Sciatic nerve (tissue), 2 donors: ENCODE measurements at places on chromosomes 3 and 15.
A peak's percentile ranks its signal among the peaks of the same experiment; 100 is the strongest.

GRCh38 chr3:127485396-127486170, 105.0 kb downstream of the TPRA1 start:
- DNase-seq: peak; percentile 23

GRCh38 chr3:194588741-194589140, 44.5 kb downstream of the TMEM44 start:
- no peak for DNase-seq

DNA sequence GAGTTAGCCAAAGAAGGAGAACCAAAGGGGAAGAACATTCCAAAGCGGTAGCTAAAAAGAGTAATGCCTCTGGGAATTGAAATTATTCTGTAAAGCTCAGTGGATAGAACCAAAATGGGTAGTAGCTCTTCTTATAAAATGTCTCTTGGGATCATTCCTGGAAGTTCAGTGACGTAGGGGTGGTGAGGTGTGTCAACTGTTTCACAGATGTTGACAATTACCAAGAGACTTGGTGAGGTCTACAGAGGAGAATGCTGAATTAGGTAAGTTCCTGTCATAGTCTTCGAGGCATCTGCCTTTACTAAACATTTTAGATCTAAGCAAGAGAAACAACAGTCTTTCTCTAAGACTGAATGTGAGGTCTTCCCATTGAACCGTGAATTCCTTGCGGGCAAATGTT, 67.8 kb downstream of the TPRG1 start:
- DNase-seq: no peak

GRCh38 chr3:131608741-131609140, 106.0 kb upstream of the MRPL3 start:
- DNase-seq: no peak

DNA sequence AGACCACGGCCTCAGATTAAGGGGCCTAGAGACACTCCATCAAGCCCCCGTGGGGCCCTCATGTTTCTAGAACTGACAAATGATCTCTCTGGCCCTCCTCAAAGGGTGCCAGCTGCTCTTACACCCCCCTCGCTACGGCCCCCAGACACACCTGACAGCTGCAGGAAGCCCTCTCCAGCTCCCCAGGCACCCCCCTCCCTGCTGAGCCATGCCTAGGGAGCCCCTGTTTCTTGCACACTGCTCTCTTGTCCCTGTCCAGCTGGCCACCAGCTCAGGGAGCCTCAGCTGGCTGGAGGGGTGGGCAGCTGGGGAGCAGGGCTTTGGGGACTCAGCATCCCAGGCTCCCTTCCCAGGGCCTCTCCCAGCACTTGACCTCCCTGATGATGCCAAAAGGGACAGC, 14.8 kb downstream of the TNK2 start:
- no peak for DNase-seq

DNA sequence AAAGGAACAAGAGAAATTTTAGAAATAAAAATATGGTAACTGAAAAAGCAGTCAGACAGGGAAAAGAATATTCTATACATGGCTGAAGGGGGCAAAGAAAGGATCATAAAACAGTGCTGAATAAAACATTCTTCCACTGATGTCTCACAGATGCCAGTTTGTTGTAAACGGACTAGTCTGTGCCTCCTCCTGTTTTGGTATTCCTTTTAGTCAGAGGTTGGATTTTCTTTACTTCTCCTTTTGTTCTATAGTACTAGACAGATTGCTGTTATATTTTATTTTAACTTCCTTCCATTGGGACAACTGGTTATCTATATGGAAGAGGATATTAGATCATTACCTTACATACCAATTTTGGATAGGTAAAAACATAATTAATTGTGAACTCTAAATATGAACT, 16.0 kb upstream of the GNB5 start:
- DNase-seq: no peak

DNA sequence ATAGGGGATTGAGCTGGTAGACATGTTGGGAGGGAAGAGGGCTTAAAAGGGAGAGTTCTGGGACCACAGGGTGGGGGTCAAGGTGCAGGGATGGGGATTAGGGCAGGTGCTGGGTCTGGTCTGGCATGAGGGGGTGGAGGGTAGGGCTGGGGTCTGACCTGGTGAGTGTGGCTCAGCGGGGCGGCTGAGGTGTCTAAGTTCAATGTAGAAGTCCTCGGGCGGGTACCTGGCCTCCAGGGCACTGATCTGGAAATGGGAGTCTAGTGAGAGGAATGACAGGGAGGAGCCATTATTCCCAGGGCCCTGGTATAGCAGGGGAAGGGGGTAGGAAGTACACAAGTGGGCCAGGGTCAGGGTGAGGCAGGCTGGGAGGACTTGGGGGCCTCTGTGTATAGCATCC, 39.6 kb downstream of the RAB11A start:
- DNase-seq: no peak

DNA sequence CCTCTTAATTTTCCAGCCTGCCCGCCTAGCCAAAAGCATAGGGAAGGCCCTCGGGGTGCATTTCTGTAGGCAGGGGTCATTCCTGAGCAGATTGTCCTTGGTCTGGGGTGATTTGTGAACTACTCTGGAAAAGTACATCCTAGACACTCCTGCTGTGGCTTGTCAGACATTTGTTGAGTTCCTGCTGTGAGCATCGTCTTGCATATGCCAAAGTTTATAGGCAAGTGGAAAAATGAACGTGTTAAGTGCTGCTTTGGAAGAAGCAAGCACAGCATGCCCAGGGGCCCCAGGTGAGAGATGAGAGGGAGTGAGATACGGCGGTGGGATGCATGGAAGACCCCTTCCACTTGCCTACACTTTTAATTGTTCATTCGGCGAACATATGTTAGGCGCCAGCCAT, 237.7 kb upstream of the ST8SIA2 start:
- DNase-seq: no peak

- no peak for DNase-seq
Measured at GRCh38 chr15:77500989-77501388, 80.3 kb downstream of the HMG20A start.

GRCh38 chr15:70625438-70625837, 137.9 kb downstream of the UACA start:
- DNase-seq: no peak

DNA sequence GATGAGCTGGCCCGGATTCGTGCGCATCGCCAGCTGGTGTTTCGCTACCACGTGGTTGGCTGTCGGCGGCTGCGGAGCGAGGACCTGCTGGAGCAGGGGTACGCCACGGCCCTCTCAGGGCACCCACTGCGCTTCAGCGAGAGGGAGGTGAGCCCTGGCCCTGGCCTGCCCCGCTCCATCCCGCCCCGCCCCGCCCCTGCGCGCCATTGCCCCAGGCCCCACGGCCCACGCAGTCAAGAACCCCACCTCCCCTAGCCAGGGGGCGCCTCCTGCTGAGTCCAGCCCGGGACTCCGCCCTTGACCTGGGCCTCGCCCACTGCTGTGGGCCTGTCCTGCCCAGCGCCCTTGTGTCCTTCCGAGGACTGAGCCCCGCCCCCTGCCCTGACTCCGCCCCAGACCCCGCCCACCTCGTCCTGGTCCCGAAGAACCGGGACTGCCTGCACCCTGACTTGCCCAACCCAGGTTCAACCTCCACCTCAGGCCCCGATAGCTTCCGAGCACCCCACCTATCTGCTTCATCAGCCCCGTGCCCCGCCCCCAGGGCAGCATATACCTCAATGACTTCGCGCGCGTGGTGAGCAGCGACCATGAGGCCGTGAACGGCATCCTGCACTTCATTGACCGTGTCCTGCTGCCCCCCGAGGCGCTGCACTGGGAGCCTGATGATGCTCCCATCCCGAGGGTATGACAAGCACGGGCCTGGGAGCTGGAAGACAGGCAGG, 14.8 kb downstream of the NT5DC2 start:
- DNase-seq: peak; percentile 82

DNA sequence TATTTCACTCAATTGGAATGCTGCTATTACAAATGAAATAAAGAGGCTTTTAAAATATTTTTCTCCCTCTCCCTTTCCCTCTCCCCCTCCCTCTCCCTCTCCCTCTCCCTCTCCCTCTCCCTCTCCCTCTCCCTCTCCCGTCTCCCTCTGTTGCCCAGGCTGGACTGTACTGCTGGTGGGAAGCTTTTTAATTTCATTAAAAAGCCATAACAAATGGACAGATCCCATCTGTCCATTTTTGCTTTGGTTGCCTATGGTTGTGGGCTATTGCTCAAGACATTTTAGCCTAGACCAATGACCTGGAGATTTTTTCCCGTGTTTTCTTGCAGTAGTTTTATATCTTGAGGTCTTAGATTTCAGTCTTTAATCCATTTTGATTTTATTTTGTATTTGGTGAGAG, 107.2 kb upstream of the LRRC3B start:
- DNase-seq: no peak

DNA sequence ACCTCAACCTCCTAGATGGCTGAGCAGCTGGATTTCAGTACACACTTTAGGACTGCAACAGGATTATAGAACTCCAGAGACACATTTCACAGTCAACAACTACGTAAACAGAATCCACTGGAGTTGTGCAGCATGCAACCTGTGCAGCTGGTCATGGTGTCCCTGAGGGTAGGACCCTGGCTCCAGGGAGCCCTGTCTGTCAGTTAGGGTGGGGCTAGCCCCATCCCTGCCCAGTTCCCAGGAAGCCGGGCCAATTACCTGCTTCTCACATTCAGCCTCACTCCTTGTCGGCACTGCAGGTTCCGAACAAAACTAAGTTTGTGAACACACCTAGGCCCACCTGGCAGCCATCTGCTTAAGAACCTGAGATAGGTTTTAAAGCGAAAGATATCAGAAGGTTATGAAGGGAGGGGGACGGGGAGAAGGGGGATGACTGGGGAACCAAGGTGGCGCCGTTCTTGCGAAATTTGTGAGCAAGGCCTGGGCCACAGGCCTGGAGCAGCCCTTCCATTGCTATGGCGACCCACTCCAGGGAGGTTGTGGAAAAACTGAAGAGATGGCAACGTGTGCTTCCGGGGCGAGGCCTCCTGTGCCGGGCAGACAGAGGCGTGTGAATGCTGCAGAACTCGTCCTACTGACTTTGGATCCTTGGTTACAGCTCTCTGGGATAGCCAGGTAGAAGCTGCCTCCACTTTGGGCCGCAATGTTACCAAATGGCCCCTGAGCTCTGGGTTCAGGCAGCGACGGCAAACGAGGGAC, 25.3 kb downstream of the ACSBG1 start:
- peak; percentile 56 for DNase-seq

GRCh38 chr3:107753494-107753893, 230.7 kb downstream of the BBX start:
- DNase-seq: peak; percentile 59

- DNase-seq: no peak
Measured at GRCh38 chr3:32641356-32641755, 43.6 kb upstream of the CNOT10 start.

GRCh38 chr3:50261505-50261904, 7.4 kb upstream of the SEMA3B start:
- no peak for DNase-seq

DNA sequence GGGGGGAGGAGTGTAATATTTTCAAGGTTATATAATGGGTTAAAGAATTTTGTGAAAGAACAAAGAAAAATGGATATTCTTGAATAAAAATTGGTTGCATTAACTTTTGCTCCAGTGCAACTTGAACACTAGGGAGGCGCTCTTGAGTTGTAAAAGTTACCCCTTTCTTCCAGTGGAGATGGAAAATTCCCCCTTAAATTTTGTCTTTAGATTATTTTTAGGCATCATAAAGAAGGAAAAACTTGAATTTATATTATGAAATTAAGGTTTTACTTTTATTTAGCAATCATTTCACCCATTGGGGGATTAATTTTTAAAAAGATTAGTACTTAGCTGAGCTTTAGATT, 550 bp upstream of the CHD2 start:
- DNase-seq: no peak

GRCh38 chr3:122890077-122890719, 95.3 kb downstream of the SLC49A4 start:
- DNase-seq: peak; percentile 87

DNA sequence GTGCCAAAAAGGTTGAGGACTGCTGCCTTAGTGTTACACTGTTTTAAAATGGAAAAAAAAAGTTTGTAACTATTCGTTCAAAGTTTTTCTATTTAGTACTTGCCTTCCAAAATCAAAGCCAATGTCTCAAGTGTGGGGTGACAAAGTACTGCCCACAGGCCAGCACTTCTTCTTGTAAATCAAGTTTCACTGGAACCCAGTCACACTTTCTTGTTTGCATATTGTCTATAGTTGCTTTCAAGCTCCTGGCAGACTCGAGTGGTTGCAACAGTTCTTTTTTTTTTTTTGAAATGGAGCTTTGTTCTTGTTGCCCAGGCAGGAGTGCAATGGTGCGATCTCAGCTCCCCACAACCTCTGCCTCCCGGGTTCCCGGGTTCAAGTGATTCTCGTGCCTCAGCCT, 75.3 kb upstream of the RPL35A start:
- DNase-seq: no peak

DNA sequence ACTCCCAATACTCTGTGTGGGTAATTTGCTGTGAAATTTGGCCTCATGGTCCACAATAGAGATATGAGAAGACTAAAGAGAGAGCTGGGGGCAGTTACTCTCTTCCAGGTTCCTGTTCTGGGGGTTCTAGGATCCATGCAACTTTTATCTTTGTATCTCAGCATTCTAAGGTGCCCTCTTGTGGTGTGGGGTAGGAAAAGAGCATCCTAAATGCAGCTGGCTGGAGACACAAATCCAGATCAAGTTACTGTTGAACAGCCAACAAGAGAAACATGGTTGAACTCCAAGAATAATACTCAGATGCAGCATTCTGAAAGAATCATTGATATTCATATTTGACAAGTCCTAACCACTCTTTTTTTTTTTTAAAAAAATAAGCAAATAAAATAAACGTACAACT, 238.2 kb downstream of the GREM1 start:
- no peak for DNase-seq

DNA sequence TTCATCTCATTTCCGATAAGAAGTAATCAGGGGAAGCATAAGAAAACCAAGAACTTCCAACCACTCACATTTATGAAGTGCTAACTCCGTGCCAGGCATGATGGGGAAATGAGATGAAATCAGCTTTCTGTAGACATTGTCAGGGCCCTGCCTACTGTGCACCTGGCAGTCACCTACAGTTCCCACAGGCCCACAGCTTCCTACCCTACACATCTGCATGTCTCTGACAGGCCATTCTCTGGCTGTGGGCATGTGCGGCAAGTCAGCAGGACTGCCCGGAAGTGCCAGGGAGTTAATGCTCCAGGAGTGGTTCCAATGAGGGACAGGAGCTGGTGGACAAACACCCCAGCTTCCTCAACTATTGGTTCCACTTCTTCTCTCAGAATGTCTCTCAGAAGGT, 24.3 kb downstream of the EIF1B start:
- DNase-seq: no peak

GRCh38 chr3:53815067-53815466, 31.2 kb downstream of the CHDH start:
- no peak for DNase-seq

- no peak for DNase-seq
Measured at GRCh38 chr15:80184554-80184953, 31.8 kb downstream of the FAH start.

DNA sequence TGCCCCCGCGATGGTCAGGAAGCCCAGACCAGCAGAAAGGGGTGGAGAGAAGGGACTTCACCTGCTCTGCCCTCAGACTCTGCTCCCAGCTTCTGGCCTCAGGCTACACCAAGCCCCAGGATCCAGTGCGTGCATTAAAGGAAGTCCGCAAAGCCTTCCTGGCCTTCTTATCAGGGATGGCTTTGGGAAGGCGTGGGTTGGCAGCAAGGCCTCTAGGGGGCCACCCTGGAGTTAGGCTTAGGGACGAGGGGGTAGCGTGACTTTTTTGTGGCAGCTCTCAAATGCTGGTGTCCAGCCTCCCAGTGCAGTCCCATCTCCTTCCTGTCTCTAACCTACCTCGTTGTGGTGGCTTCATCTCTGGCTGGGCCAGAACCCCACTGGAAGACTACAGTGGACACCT, 18.9 kb upstream of the RPL29 start:
- no peak for DNase-seq

GRCh38 chr15:66053991-66054390, 184.7 kb downstream of the RAB11A start:
- no peak for DNase-seq

GRCh38 chr3:138347960-138348753, at the start of gene MRAS:
TSS of gene MRAS (plus strand) at chr3:138348579. CDS start at chr3:138372884, 24,305 bp downstream.
- peak; percentile 86 for DNase-seq
